ENCODE measurements at places on chromosomes 3 and 15. TPM values are rescaled to one million over a fixed set of nuclear protein-coding genes. Genes with fewer than 3 reads are reported as not detected.

The SI gene
- not detected for polyA plus RNA-seq

The PRKCD gene
- polyA plus RNA-seq = 69.2 TPM

The VGLL3 gene
- not detected for polyA plus RNA-seq

The SPINT1 gene
- 12.6 TPM for polyA plus RNA-seq

The TPRG1 gene
- not detected for polyA plus RNA-seq

The SLC12A1 gene
- not detected for polyA plus RNA-seq

The GOLGA6L10 gene
- 0.19 TPM for polyA plus RNA-seq

The PRTG gene
- polyA plus RNA-seq = not detected

The LIPH gene
- not detected for polyA plus RNA-seq

The RTP3 gene
- not detected for polyA plus RNA-seq

The XRN1 gene
- 46.1 TPM for polyA plus RNA-seq

The ALDH1L1 gene
- not detected for polyA plus RNA-seq
